Activated CD4-positive, CD25-positive, alpha-beta regulatory T cell (primary cell): ENCODE measurements at places on chromosomes 13 and 19.

DNA sequence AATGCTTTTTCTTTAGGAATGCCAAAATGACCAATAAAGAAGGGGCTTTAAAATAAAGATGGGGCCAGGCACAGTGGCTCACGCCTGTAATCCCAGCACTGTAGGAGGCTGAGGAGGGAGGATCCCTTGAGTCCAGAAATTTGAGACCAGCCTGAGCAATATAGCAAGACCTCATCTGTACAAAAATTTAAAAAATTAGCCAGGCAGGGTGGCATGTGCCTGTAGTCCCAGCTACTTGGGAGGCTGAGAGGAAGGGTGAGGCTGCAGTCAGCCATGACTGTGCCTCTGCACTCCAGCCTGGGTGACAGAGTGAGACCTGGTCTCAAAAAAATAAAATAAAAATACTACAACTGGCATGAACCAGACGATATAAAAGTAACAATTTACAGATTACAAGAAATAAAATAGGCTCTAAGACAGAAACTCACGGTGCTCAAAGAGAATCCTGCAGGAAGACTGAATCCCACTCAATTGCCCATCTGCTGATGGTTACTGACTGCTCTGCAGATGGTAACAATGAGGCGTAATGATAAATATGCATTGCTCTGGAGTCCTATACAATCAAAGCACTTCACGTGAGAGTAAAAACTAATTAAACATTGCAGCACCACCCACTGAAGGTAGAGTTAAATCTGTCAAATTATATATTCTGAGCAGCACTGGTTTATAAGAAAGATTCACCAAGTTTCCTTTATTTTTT is 93.2 kb downstream of the LHFPL6 start:
- no peak for DNase-seq

DNA sequence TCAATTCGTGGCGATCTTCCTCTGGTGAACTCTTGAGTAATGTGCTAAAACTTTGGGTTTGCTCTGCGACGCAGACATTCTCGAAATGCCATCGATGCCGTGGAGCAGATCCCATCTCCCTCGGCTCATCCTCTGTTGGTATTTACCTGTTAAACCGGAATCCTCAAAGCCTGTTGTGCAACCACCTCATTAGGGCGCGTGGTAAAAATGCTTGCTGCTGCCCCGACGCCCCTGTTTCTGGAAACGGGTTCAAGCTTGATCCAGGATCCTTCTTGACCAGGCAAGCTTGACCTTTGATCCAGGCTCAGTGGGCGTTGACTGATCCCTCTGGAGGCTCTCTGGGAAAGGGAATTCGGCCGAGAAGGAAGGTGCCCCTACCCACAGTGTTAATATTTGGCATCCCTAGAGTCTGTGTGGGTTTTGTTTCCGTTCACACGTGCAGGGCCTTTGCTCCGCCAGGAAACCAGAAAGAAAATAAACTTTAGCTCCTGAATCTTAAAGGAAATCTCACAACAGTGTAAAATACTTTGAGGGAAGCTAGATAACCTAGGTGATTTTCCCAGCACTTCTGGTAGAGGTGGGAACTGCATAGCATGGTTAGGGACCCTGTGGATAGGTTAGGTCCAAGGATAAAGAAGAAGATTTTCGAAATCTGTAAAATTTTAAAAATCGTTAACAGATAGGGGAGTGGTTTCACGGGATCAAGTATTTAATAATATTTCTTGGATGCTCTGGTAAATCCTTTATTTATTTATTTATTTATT is 1.1 kb downstream of the LSM14A start:
- no peak for DNase-seq

GRCh38 chr19:19568802-19569756 is 31.0 kb downstream of the CILP2 start:
- DNase-seq, result no peak

DNA sequence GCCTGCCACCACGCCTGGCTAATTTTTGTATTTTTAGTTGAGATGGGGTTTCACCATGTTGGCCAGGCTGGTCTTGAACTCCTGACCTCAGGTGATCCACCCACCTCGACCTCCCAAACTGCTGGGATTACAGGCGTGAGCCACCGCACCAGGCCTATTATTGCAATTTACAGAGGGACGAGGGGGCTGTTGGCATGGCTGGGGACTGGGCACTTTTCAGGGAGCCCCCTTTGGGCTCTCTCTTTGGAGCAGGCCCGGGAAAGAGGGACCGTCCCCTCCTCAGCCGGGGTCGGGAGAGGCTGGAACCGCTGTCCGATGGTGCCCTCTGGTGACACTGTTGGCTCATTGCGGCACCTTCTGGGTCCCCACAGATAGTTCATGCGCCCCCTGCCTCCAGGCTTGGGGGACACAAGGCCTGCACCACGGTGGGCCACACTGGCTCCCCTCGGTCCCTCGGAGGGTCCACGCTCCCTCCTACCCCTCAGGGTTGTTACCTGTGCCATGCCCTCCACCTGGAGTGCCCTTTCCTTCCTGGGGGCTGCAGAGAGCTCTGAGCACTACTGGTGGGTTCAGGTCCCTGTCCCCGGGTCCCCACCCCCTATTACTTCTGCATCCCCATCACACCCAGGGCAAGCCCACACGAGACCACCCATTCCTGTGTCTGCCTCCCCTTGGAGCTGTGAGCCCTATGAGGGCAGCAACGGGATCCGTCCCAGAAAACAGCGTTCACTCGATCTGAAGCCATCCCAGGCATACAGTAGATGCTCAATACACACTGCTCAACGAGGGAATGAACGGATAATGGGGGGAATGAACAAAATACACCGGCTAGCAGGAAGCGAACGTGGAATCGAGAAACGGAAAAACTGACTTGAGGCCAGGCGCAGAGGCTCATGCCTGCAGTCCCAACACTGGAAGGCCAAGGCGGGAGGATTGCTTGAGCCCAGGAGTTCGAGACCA is 12.5 kb downstream of the FEM1A start:
- DNase-seq, result peak; percentile 43

GRCh38 chr13:29963089-29963488 is 112.7 kb upstream of the UBL3 start:
- no peak for DNase-seq

DNA sequence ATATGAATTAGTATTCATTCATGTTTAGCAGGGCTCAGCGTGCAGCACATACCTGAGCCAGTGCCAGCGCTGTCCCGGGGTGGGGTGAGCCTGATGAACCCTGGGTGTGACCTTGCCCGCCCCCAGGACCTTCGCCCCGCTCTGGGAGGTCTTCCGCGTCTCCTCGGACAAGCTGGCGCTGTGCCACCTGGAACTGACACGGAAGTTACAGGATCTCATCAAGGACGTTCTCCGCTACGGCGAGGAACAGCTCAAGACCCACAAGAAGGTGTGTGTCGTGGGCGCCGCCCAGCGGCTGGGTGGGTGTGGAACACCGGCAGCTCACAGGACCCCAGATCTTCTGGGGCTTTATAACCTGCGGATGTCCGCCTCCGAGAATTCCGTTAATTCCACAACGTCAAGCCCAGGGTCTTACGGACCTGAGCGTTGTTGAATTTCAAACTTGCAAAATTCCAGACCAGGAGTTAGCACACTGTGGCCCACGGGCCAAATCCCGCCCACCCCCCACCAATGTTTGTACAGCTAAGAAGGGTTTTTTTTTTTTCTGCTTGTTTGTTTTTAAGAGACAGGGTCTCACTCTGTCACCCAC is 15.4 kb downstream of the FCHO1 start:
- no peak for DNase-seq
